AG10803 (cell line): ENCODE measurements at places on chromosomes 16 and 17.
A peak's percentile ranks its signal among the peaks of the same experiment; 100 is the strongest.

DNA sequence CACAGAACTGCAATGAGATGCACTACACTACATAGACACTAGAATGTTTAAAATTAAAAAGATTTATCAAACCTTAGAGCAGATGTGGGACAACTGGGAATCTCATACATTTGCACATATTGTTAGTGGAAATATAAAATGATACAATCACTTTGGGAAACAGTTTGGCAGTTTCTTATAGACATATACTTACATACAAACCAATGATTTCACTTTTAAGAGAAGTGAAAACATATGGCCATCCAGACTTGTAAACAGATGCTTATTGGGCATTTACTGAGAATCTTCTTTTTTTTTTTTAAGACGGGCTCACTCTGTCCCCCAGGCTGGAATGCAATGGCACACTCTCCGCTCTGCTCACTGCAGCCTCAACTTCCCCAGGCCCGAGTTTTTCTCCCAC is 50.1 kb downstream of the AXIN2 start:
- DNase-seq: no peak

DNA sequence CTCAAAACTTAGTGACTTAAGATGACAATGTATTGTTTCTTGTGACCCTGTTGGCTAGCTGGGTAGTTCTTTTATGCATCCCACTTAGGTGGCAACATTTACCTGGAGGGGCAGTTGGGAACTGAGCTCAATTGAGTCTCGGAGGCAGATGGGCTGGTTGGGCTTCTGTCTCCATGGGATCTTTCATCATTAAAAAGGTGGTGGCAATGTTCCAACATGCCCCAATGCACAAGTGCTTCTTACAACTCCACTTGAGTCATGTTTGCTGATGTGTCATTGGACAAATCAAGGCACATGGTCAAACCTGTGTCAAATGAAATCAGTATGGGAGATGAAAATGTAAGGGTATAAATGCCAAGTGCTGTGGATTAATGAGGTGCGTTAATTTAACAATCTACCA is 11.7 kb upstream of the HS3ST3B1 start:
- no peak for DNase-seq

- peak; percentile 95 for DNase-seq
Observed at GRCh38 chr17:78862073-78863023, 21.7 kb upstream of the USP36 start.

DNA sequence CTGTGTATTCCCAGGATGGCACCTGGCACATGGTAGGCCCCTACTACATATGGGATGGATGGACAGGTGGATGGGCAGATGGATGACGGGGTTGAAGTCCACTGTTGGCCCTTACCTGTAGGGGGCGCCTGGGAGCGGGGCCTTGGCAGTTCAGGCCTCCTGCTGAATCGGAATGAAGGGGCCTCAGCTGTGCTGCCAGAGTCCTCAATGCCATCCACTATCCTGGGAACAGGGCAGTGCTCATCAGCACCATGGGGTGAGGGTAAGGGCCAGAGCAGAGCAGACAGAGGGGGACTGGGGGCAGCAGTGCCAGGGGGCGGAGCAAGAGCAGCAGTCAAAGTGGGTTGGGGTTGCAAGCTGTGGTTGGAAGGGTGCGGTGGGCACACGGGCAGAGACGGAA is 8.3 kb upstream of the RAB5C start:
- no peak for DNase-seq

GRCh38 chr17:47897561-47897960 is 1.5 kb downstream of the SP2 start:
- DNase-seq: no peak

GRCh38 chr16:64627781-64628180 is 494.1 kb downstream of the CDH11 start:
- no peak for DNase-seq

- DNase-seq: no peak
Observed at GRCh38 chr17:67223924-67224323, 21.1 kb downstream of the HELZ start.

- DNase-seq: no peak
Observed at GRCh38 chr16:84594725-84595038, 23.2 kb downstream of the COTL1 start.

- no peak for DNase-seq
Observed at GRCh38 chr17:77856551-77857305, 101.8 kb upstream of the TNRC6C start.

DNA sequence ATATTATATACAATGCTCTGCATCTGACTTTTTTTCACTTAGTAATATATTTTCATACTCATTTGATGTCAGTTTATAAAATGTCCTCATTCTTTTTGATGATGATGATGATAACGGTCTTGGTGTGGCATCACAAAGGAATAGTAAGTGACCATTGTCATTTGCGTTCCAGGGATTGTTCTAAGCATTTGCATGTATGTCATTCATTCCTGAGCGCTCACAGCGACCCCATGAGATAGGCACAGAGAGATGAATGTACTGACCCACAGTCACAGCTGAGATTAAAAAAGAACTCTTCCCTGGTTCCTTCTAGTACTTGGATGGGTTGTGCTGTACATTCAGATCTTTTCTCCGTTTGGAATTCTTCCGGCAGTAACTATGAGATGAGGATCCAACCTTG is 21.2 kb upstream of the MSI2 start:
- no peak for DNase-seq

DNA sequence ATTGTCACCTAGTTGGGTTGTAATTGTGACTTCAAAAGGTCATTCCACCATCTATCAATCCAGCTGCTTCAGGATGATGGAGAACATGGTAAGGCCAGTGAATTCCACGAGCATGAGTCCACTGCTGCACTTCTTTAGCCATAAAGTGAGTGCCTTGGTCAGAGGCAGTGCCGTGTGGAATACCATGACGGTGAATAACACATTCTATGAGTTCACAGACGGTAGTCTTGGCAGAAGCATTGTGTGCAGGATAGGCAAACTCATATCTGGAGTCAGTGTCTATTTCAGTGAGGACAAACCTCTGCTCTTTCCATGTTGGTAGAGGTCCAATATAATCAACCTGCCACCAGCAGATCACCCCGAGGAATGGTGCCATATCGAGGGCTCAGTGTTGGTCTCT is 650.9 kb downstream of the KCNJ2 start:
- DNase-seq: peak; percentile 51
